ENCODE measurements at places on chromosomes 1 and 21.

DNA sequence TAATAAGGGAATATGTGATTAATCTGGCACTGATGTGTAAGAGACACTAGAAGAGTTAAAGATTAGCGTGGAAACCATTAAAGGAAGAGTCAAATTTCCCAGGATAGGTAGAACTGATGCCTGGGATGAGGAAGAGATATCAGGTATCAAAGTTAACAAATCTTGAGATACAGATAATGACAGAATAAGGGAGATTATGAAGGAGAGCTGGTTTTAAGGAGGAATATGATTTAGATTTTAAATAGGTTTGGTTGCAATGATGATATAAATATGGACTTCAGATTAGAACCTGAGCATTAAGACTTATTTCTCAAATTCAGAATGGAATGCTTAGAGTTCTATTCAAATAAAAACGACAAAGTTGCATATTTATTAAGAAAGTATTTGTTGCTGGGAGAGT, 26.2 kb downstream of the MAGI3 start:
- H3K27ac ChIP-seq: no peak overlapping the region
- H3K36me3 ChIP-seq: no peaks in the 10 kb centered on the region
- no peak overlapping the region for H3K4me3 ChIP-seq
- no peaks in the 10 kb centered on the region for H3K4me1 ChIP-seq
- DNase-seq: no peak

- H3K36me3 ChIP-seq: no peaks in the 10 kb centered on the region
- H3K27ac ChIP-seq: no peak overlapping the region
- H3K4me1 ChIP-seq: no peaks in the 10 kb centered on the region
These were observed 269.3 kb upstream of the NFIA start for GRCh38 chr1:60813071-60813470.

DNA sequence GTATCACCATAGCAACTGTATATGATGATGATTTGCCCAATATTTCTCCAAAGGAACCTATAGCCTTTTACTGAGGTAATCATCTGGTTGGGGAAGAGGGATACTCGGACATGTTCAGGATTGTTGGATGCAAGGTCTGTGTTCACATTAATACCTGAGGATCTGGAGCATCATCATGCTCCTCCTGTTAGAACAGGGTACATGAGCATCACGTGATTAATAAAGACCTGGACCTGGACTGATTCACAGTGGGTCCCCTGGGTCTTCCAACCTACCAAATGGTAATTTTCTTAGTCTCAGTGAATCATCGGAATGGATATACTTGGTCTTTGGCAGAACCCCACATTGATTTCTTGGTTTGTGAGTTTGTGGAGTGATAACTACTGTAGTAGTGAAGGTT, 45.6 kb upstream of the ZBTB18 start:
- DNase-seq: no peak
- no peak overlapping the region for H3K4me3 ChIP-seq
- H3K27ac ChIP-seq: no peak overlapping the region
- no peaks in the 10 kb centered on the region for H3K4me1 ChIP-seq
- no peaks in the 10 kb centered on the region for H3K36me3 ChIP-seq

GRCh38 chr1:226438007-226438406, 30.1 kb upstream of the PARP1 start:
- H3K36me3 ChIP-seq: no peaks in the 10 kb centered on the region
- DNase-seq: no peak
- H3K27me3 ChIP-seq: no peaks in the 10 kb centered on the region
- H3K4me3 ChIP-seq: no peak overlapping the region

DNA sequence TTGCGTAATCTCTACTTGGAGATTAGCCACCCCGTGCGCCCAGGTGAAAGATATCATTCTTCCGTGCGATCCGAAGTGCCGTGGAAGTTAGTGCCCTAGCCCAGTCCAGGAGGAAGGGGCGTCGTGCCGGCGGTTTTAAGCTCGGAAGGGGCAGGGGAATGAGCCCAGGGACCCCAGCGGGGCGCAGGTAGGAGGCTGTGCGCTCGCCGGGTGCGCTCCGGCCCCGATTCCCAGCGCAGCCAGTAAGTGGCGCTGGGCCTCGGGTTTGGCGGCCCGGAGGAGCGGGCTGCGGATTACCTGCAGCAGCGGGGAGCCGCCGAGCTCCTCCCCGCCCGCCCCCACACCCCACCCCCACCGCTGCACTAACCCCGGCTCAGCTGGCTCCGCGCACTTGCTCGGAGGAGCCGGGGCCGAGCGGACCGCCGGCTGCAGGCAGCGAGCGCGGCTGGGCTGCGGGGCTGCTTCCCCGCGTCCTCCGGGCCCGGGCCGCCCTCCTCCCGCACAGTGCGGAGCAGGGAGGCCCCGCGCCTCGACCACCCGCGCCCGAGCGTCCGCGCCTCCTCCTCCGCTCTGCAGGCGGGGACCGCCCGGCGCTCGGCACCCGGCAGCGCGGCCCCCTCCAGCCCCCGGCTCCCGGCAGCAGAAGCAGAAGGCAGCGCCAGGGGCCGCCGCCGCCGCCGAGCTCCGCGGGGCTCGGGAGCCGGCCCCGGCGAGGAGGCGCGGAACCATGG, at the start of gene RYR2:
Gene RYR2, plus strand, starts transcription at position 390 of the 731 bp plus-strand sequence. Its CDS starts 338 bp downstream, at position 728.
- no peaks in the 10 kb centered on the region for H3K4me1 ChIP-seq
- DNase-seq: peak; percentile 78
- peaks cover 20% of the 10 kb centered on the region for H3K27me3 ChIP-seq

DNA sequence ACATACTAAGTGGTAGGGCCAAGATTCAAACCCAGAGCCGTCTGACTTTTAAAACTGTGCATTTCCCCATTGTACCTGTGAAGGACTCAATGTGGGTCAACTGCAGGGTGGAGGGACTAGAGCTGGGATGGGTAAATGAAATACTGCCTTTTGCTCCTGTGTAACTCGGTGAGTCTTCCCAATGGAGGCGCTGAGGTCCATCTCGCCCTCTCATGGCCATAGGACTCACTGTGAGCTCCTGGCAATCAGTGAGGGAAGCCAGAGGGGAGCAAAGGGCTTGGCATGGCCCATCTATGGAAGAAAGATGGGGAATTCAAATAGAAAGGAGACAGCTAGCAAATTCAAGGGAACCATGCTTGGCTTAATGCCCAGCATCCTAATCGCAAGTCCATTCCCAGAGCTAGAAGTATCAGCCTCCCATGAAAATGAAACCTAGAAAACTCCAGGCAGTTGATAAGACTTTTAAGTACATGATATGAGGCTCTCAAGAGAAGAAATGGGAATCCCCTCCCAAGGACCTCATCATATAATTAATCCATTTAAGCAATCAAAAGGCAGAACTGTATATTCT, 25.4 kb upstream of the CGN start:
- no peak overlapping the region for H3K27ac ChIP-seq
- no peaks in the 10 kb centered on the region for H3K36me3 ChIP-seq
- H3K4me1 ChIP-seq: no peaks in the 10 kb centered on the region
- H3K27me3 ChIP-seq: no peaks in the 10 kb centered on the region
- no peak for DNase-seq
